ENCODE measurements at places on chromosomes 11 and 22. TPM values are rescaled to one million over a fixed set of nuclear protein-coding genes. Genes with fewer than 3 reads are reported as not detected.

DNA sequence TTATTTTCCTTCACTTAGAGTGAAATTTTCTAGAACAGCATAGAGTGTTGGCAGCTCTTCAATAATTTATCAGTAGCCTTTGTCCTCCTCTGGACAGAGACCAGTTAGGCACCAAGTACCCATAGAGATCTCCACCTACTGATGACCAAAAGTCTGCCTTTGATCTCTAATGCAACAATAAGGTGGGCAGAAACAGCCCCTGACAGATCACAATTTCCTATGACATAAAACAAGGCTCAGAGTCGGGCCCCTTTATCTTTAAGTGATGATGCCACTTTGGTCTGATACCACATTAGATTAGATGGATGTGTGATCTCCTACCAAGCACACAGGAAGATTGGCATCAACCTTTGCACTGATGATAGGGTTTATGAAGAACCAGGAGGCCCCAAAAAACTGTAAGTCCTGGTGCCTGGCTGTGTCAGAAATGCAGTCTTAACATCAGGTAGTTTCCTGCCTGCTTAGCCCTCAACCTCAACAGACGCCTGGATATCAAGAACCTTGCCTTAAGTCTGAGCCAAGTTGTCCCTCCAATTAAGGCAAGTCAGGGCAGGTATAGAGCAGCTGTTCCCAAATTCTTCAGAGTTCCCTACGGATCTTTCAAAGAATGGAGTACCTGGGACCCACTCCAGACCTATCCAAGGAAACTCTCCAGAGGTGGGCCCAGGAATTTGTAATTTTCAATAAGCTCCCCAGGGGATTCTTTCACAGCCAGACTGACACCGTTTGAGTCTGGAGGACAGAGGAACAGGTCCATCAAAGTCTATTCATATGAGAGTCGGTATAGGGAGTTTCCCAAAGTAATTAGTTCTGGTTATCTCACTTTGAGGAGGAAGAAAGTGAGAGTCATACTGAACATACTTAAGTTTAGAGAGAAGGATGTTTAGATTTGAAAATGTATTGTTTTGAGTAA, 30.6 kb upstream of the TMPRSS4 start:
- no peak for DNase-seq

DNA sequence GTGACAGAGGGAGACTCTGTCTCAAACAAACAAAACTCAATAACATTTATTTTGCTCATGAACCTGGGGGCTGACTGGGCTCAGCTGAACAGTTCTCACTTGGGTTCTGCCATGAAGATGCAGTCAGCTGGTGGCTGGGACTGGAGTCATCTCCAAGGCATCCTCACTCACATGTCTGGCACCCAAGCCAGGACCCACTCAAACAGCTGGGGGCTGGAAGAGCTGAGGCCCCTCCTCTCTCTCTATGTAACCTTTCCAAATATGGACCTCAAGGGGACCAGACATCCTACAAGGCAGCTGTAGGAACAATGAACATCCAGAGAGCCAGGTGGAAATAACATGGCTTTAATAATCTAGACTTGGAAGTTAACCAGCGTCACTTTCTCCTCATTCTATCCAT, 16.8 kb downstream of the HSPA8 start:
- no peak for DNase-seq

- peak; percentile 81 for DNase-seq
Observed at GRCh38 chr11:94028436-94028835, 7.3 kb downstream of the HEPHL1 start.

Gene MYRF
- total RNA-seq: 1.6 TPM

Gene AHNAK
- 735 TPM for total RNA-seq
